ENCODE measurements at places on chromosomes 6 and 20. TPM values are rescaled to one million over a fixed set of nuclear protein-coding genes. Genes with fewer than 3 reads are reported as not detected.

- DNase-seq: no peak
- no peak overlapping the region for H3K4me3 ChIP-seq
- no peaks in the 10 kb centered on the region for H3K27me3 ChIP-seq
- H3K27ac ChIP-seq: no peak overlapping the region
Measured at GRCh38 chr6:116287689-116288282, 8.1 kb upstream of the TSPYL1 start.

GRCh38 chr6:103925317-103925716 is 934.4 kb downstream of the HACE1 start:
- no peak overlapping the region for H3K4me3 ChIP-seq
- no peaks in the 10 kb centered on the region for H3K4me1 ChIP-seq
- no peaks in the 10 kb centered on the region for H3K36me3 ChIP-seq
- no peak overlapping the region for H3K27ac ChIP-seq
- H3K27me3 ChIP-seq: no peaks in the 10 kb centered on the region
- DNase-seq: no peak

DNA sequence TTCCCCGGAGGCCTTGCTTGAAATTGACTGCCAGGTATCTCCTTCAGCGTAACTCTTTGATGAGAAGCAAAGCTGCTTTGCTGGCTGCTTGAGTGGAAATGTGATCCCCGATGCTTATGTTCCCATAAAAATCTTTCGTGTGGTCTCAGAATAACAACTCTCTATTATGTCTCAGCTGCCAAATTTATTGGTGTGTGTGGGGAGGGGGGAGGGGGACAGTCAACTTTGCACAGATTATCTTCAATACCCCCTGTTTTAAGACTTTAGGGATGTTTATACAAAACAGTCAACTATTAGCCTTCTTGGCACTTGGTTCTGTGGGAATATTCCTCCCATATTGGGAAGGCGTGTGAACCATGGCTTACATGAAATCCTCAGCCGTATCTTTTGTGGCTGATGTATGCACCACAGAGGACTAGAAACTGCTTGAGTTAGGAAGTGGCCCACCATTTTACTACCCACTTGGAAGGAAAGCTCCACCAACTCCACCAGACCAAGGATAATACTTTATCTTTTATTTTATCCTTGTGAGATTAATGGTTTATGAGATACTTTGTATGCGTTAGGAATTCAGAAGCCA is 101.5 kb upstream of the SLC24A3 start:
- DNase-seq: no peak
- H3K27ac ChIP-seq: no peak overlapping the region
- no peaks in the 10 kb centered on the region for H3K4me1 ChIP-seq

DNA sequence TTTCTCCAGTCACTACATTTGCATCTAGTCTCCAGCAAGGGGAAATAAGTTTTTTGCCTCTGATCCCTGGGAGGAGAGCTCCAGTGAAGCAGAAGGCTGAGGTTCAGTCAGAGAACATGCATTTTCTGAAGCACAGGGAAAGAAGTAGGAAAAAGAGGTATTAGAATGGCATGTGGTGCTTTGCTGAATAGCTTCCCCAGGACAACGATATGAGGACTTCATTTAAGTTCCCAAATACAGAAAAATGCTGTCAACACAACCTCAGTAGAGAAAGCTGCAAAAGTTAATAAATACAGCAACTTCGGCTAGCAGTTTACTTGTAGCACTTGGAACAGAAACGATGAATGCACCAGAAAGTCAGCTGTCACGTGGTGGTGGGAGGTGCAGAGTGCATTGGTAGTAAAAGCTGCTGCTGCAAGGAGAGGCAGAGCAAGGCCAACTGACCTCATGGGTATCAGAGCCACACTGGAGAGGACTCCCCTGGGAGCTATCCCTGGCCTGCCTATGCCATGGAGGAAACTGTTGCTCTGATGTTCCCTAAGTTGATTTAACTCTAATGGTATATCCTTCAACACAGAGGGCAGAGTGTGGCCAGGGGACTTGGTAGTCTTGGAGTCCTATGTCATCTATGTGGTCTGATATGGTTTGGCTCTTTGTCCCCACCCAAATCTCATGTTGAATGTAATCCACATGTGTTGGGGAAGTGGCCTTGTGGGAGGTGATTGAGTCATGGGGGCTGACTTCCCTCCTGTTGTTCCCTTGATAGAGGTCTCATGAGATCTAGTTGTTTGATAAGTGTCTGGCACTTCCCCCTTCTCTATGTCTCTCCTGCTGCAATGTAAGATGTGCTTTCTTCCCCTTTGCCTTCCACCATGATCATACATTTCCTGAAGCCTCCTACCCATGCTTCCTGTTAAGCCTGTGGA is 85.9 kb downstream of the ADTRP start:
- no peaks in the 10 kb centered on the region for H3K27me3 ChIP-seq
- H3K4me1 ChIP-seq: peaks cover 18% of the 10 kb centered on the region
- DNase-seq: no peak
- no peak overlapping the region for H3K4me3 ChIP-seq

Gene FRK
- total RNA-seq: 6.2 TPM

Gene TRIM31
- total RNA-seq: 1.8 TPM
